Breast epithelium (tissue), 4 donors: ENCODE measurements at places on chromosomes 11 and 22. TPM values are rescaled to one million over a fixed set of nuclear protein-coding genes. Genes with fewer than 3 reads are reported as not detected.
A peak's percentile ranks its signal among the peaks of the same experiment; 100 is the strongest.

DNA sequence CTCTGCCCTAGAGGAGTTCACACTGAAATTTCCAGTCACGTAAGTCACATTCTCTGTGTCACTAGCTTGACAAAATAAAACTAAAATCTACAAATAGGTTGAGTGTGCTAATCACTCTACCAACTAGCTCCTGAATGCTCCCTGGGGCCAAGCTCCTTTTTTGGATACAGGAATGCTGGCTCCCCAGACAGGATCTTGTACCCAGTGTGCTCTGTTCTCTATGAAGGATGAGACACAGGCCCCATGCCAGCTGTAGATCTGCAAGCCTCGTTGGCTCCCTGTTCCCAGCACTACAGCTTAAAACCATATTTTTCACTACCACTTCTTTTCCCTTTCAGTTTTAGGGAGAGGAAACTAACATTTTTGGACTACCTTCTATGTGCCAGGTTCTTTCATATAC lies 3.7 kb upstream of the IPO7 start:
- no peak overlapping the region for H3K4me3 ChIP-seq
- H3K27me3 ChIP-seq = no peaks in the 10 kb centered on the region
- H3K4me1 ChIP-seq = peaks cover 7% of the 10 kb centered on the region
- H3K27ac ChIP-seq = peak overlapping the region; percentile 67

The UBQLNL gene
- 1.1 TPM for total RNA-seq

The CCDC188 gene
- total RNA-seq = not detected

The CCDC157 gene
- total RNA-seq = 2.6 TPM

DNA sequence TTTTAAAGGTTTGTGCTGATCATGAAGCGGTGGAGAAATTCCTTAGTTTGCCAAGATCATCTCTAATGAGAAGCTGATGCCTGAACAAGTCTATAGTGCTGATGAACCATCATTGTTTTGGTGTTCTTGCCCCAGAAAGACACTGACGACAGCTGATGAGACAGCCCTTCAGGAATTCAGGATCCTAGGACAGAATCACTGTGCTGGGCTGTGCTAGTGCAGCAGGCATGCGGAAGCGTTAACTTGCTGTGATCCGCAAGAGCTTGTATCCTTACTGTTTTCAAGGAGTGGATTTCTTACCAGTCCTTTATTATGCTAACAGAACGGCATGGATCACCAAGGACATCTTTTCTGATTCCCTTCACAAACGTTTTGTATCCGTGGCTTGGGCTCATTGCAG lies 104.1 kb downstream of the TBC1D22A start:
- no peak for DNase-seq
- H3K4me3 ChIP-seq = no peak overlapping the region
- H3K4me1 ChIP-seq = no peaks in the 10 kb centered on the region
- no peaks in the 10 kb centered on the region for H3K27me3 ChIP-seq

DNA sequence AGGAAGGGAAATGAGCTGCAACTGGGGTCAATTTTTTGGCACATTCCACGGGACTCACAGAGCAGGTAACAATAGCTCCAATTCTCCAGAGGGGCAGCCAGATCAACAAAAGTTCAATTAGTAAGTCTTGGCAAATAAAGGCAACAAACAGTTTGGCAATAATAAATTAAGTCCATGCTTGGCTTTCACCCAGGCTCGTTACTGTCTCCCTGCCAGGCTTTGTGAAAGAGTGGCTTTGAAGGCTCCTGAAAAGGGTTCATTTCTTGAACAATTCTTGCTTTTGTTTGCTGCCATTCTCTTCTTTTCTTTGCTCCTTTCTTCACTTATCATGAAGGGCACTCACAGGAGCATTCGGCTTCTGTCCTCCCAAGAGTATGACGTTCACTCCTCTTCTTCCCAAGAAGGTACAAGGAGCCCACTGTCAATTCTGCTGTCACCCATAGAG lies 123.3 kb downstream of the APIP start:
- H3K4me1 ChIP-seq = peaks cover 4% of the 10 kb centered on the region
- no peak overlapping the region for H3K4me3 ChIP-seq
- H3K27ac ChIP-seq = peak overlapping the region; percentile 81

DNA sequence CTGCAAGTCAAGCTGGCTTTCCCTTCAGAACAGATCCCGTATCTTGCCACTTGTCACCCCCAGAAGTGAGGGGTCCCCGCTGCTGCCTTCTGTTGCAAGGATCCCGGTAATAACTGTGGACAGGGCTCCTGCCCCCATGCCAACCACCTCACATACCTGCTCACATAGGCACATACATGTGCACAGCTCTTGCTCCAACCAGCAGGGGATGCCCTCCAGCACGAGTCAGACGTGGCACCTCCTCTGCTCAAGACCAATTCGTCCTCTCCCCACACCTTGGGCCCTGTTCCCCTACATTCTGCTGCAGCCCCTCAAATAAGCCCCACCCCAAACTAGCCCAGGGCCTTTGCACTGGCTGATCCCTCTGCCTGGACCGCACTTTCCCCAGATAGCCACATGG lies 163.3 kb downstream of the CRYBB2 start:
- H3K4me3 ChIP-seq = no peak overlapping the region
- no peaks in the 10 kb centered on the region for H3K27me3 ChIP-seq
- no peaks in the 10 kb centered on the region for H3K36me3 ChIP-seq
- no peak for DNase-seq
- no peaks in the 10 kb centered on the region for H3K4me1 ChIP-seq
- H3K27ac ChIP-seq = no peak overlapping the region

DNA sequence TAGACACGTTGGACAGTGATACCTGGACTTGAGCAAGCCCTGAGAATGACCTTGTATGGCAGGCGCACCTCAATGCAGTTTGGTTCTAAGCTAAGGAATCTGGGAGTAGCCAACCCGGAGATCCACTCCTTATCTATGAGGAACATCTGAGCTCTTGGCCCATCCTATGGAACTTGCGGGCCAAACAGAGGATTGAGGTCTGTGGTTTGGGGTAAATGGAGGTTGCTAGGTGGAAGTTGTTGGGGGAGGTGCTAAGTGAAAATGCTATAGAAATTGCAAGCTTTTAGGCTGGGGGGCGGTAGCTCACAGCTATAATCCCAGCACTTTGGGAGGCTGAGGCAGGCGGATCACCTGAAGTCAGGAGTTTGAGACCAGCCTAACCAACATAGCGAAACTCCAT lies 8.9 kb downstream of the GDPD5 start:
- no peaks in the 10 kb centered on the region for H3K4me1 ChIP-seq
- H3K36me3 ChIP-seq = no peaks in the 10 kb centered on the region
- no peak overlapping the region for H3K27ac ChIP-seq
- no peak overlapping the region for H3K4me3 ChIP-seq
- no peaks in the 10 kb centered on the region for H3K27me3 ChIP-seq
- no peak for DNase-seq

The SLC17A6 gene
- total RNA-seq = not detected

The ANO9 gene
- 14.2 TPM for total RNA-seq

The SYNGR1 gene
- total RNA-seq = 22.3 TPM

DNA sequence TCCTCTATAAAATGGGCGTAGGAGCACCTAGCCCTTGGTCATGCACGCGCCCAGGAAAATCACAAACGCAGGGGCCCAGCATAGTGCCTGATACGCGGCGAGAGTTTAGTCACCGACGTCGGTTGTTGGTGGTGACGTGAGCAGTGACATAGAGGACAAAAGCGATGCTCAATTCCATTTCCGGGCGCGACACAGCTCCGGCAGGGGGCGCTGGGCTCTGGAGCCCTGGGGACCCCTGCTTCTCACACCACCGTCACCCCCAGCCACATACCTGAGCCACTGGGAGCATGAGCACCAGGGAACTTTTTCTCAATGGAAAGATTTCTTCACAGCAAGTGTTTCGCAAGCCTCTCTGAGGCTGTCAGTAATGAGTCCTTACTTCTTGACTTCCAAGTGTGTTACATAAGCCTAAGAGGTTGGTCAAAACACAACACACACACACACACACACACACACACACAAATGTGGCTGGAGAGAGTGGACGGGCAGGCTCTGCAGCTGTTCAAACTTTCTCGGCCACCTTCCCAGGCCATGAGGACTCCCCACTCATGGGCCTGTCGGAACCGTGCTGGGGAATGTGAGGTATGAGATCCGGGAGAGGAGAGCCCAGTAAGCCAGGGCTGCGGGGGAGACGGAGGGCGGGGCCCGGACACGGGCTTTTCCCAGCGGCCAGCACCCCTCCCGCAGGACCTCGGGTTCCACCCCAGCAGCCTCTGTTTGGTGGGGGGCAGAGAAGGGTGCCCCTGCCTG lies 36.9 kb upstream of the LINC01488 start:
- H3K4me1 ChIP-seq = peaks cover 16% of the 10 kb centered on the region
- H3K27me3 ChIP-seq = no peaks in the 10 kb centered on the region
- H3K27ac ChIP-seq = peak overlapping the region; percentile 89
- H3K36me3 ChIP-seq = no peaks in the 10 kb centered on the region
- DNase-seq = peak; percentile 94
- H3K4me3 ChIP-seq = no peak overlapping the region

The RFPL1 gene
- total RNA-seq = not detected

The TMPRSS4 gene
- total RNA-seq = 0.98 TPM

DNA sequence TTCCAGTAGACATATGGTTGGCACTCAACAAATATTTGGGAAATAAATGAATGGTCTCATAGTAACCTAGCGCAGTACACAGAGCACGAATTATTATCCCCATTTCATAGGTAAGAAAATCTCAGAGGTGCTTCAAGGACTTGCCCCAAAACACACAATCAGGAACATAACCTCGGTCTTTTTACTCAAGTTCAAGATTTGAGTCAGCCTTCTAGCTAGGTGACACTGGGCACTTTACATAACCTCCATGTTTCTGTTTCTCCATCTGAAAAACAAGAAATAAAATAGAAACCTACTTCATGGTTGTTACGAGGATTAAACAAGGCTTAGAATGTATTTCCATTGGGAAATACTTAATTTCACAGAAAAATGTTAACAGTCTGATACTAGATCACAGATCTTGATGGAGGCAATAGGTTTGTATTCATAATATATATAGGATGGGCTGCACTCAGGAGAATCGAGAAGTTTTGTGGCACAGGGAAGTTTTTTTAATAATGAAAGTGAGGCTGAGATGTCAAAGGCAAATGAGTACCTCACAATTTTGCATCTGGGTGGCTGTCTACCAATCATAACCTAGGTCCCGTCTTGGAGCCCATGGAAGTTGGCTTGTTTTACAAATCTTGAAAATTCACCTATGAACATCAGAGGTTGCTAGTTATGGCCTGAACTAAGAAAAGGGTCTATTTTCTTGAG lies 147.4 kb upstream of the ZC3H12C start:
- H3K27me3 ChIP-seq = no peaks in the 10 kb centered on the region
- DNase-seq = no peak
- no peak overlapping the region for H3K27ac ChIP-seq
- no peaks in the 10 kb centered on the region for H3K36me3 ChIP-seq

The CD6 gene
- 1.9 TPM for total RNA-seq

The UPB1 gene
- total RNA-seq = 0.16 TPM

DNA sequence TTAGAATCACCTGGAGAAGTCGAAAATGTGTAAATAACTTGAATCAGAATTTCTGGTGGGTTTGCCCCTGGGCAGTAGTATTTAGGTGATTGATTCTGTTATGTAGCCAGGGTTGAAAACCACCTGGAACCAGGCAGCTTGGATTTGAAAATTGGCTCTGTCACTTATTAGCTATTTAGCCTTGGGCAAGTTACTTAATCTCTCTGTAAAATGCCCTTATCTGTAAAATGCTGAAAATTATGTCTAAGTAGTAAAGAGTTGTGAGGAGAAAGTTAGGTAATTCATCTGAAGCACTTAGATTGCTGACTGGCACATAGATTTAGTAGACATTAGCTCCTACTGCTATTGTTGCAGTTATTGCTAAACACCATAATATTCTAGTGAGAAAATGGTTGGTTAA lies 49.3 kb downstream of the PPME1 start:
- H3K27ac ChIP-seq = no peak overlapping the region
- no peaks in the 10 kb centered on the region for H3K36me3 ChIP-seq
- H3K4me1 ChIP-seq = no peaks in the 10 kb centered on the region
- no peaks in the 10 kb centered on the region for H3K27me3 ChIP-seq
- no peak for DNase-seq

The CD3E gene
- 2.1 TPM for total RNA-seq

DNA sequence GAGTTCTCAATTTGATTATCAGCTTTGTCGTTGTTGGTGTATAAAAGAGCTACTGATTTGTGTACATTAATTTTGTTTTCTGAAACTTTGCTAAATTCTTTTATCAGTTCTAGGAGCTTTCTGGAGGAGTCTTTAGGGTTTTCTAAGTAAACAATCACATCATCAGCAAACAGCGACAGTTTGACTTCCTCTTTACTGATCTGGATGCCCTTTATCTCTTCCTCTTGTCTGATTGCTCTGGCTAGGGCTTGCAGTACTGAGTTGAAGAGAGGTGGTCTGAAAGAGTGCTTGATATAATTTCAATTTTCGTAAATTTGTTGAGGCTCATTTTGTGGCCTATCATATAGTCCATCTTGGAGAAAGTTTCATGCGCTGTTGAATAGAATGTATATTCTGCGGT lies 213.0 kb downstream of the DLG2 start:
- no peaks in the 10 kb centered on the region for H3K27me3 ChIP-seq
- no peaks in the 10 kb centered on the region for H3K36me3 ChIP-seq
- H3K27ac ChIP-seq = no peak overlapping the region
- no peak for DNase-seq

- peaks cover 7% of the 10 kb centered on the region for H3K27me3 ChIP-seq
- no peak for DNase-seq
- H3K27ac ChIP-seq = peak overlapping the region; percentile 33
- H3K4me1 ChIP-seq = peaks cover 6% of the 10 kb centered on the region
- H3K4me3 ChIP-seq = no peak overlapping the region
These were observed 4.4 kb downstream of the SCN4B start for GRCh38 chr11:118148240-118148639.

The OR51E2 gene
- not detected for total RNA-seq

GRCh38 chr11:134443246-134443645 lies 31.2 kb upstream of the B3GAT1 start:
- H3K4me1 ChIP-seq = no peaks in the 10 kb centered on the region
- H3K27me3 ChIP-seq = peaks cover 7% of the 10 kb centered on the region
- DNase-seq = no peak
- H3K4me3 ChIP-seq = no peak overlapping the region
